NCI-H524 (cell line): ENCODE measurements at places on chromosomes 6 and 20.
A peak's percentile ranks its signal among the peaks of the same experiment; 100 is the strongest.

- no peak for DNase-seq
These were observed 58.0 kb downstream of the GINS1 start for GRCh38 chr20:25465243-25466135.

- no peak for DNase-seq
These were observed 90.2 kb upstream of the QKI start for GRCh38 chr6:163324326-163324687.

GRCh38 chr6:161547617-161548016, 273.8 kb upstream of the AGPAT4 start:
- no peak for DNase-seq

DNA sequence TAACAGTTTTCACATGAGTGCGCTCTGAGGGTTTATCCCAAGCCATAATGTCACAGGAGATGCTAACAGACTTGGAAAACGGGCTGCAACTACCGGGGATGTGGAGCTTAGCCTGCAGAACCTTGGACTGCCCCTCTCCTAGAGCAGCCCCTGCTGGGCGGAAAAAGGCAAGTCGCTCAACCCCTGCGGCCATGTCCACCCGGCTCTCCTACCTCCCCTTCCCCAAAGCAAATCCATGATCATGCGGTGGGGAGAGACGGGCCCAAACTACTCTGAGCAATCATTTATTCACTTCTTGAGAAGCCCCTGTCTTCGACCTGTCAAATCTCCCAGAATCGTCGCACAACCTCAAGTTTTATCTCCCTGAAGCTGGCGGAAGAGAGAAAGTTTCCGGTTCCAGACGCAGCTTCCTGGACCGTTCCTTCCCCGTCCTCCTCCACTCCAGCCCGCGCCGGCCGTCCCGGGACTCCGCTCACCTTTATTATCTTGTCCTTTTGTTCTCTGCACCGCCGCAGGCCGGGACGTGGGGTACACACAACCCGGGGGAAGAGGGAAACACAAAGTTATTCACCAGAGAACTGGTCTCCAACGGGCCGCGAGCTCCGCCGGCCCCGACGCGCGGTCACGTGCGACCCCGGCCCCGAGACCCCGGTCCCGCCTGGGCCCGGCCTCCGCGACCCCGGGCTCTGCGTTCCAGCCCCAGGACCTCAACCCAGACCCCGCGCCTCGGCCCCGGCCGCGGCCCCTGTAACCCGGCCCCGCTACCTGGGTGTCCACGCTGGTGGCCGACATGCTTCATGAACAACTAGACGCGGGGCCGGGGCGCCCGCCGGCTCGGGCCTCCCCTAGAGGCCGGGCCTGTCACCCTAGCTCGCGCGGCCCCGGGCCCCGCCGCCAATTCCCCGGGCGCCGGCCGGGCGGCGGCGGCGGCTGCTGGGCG, 560 bp downstream of the YTHDF1 start:
- DNase-seq = peak; percentile 22

DNA sequence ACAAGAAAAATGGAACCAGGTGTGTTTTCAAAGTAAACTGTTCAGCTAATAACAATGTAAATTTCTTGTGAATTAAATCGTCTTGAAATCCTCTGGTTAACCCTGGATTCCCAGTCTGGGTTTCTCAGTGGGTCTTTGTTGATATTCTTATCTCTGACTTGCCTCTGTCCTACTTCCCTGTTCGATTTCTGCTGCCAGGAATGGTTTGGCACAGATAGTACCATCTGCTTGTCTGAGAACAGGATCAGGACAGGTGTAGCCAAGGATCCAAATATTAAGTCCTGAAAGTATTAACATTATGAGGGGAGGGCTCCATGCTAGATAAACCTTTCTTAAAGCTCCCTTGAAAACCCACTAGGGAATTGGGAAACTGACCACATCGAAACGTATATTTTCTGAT, 30.1 kb downstream of the ARFGEF2 start:
- DNase-seq = no peak

GRCh38 chr6:47718571-47718970, 20.2 kb downstream of the ADGRF4 start:
- DNase-seq = no peak

- DNase-seq = no peak
These were observed 108.6 kb downstream of the CHD6 start for GRCh38 chr20:41509316-41510200.

DNA sequence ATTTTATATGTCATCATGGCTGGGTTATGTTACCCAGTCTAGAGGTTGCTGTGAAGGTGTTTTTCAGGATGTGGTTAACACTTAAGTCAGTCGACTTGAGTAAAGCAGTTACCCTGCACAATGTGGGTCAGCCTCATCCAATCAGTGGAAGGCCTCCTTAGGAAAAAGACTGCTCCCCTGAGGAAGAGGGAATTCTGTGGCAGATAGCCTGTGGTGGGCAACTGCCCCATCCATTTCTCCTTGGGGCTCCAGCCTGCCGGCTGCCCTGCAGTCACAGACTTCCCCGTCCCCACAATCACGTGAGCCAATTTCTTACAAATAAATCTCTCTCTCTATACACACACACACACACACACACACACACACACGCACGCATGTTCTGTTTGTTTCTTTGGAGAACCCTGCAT, 34.5 kb upstream of the MPC1 start:
- DNase-seq = peak; percentile 33

DNA sequence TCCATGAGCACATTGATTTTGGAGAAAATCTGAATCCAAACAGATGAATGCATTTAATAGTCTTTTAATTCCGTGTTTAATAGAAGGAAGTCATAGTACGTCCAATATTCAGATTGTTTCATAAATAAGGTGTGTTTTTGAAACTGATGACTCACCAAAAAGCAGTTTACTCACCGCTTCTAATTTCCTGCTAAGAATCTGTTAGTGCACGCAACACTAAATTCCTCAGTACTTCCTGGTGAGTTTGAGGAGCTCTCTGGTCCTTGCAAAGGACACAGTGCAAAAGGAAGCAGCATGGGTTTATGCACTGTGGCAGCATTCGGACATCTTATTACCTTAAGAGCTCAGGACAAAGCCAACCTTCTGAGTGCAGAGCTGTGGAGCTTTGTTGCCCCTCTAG, 2.3 kb upstream of the ADGRF1 start:
- no peak for DNase-seq

DNA sequence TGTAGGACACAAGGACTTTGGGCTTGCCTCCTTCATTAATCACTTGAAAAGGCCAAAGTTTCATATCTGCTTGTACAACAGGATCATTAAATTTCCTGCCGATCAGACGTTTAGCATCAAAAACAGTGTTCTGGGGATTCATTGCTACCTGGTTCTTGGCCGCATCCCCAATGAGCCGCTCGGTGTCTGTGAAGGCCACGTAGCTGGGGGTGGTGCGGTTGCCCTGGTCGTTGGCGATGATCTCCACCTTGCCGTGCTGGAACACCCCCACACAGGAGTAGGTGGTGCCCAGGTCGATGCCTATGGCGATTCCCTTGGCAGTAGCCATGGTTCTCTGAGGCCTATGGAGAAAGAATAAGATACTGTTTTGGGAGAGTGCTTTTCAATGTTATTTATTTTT, 3.4 kb downstream of the HSPA1L start:
- no peak for DNase-seq

GRCh38 chr6:1424306-1424927, 35.0 kb downstream of the FOXF2 start:
- peak; percentile 31 for DNase-seq

DNA sequence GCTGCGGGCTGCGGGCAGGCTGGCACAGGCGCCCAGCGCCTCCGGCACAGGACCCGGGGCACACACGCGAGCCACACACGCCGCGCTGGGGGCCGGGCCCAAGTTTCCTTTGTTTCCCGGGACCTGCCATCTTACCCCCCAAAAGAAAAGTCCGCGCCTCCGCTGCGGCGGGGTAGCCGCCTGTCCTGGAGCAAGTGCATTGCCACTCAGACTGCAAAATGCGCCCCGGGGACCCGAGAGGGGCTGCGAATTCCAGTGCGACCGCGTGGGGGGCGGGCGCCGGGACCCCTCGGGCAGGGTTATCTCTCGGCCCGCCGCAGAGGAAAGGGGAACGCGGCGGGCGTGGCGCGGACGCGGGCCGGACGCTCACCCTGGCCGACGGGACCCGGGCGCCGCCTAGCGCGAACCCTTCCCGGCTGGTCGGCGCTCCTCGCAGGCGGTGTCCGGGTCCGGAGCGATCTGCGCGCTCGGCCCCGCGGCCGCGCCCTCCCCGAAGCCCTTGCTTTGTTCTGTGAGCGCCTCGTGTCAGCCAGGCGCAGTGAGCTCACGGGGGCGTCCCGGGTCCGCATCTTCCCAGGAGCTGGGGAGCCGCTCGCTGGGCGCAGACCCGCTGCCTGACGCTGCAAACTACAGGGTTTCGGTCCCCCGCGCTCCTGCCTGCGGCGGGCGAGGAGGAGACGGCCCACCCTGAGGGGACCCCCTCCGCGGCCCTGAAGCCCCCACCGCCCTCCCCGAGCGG, 639 bp upstream of the CD24 start:
- peak; percentile 33 for DNase-seq

- DNase-seq = no peak
These were observed 38.7 kb downstream of the STAU1 start for GRCh38 chr20:49149281-49150045.

- DNase-seq = no peak
These were observed 388.0 kb downstream of the GJA1 start for GRCh38 chr6:121823437-121823851.

DNA sequence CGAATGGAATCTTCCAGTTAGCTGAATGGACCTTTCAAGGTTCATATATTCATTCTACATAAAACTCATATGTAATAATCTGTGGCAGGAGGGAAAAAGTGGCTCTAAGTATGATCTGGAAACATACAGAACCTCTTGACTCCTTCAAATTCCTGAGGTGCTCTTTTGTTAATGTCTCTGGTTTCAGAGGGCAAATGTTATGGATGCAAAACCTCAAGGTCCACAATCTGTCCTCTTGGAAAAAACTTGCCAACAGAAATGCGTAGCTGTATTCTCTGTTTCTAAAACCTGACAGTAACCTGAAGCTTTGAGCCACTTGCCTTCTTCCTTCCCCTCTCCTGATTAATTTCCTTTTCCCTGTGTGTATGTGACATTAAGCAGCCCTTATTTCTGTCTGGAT, 80.9 kb upstream of the SUPT3H start:
- no peak for DNase-seq

- DNase-seq = no peak
These were observed 55.1 kb downstream of the KIAA0408 start for GRCh38 chr6:127404133-127404532.

DNA sequence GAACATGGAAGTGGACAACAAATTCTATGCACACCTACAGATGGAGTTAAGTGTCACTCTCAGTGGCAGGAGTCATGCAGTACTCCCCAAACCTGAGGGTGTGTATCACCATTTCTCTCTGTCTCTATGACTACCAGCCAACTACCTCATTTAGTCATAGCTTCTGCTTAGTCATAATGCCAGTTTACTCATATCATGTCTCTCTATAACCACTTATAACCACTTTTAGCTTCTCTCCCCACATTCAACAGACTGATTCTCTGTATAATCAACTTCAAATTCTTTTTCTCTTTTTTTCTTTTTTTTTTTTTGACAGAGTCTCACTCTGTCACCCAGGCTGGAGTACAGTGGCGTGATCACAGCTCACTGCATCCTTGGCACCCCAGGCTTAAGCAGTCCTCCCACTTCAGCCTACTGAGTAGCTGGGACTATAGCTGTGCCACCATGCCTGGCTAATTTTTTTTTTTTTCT, 13.8 kb upstream of the GTF3C6 start:
- DNase-seq = no peak

DNA sequence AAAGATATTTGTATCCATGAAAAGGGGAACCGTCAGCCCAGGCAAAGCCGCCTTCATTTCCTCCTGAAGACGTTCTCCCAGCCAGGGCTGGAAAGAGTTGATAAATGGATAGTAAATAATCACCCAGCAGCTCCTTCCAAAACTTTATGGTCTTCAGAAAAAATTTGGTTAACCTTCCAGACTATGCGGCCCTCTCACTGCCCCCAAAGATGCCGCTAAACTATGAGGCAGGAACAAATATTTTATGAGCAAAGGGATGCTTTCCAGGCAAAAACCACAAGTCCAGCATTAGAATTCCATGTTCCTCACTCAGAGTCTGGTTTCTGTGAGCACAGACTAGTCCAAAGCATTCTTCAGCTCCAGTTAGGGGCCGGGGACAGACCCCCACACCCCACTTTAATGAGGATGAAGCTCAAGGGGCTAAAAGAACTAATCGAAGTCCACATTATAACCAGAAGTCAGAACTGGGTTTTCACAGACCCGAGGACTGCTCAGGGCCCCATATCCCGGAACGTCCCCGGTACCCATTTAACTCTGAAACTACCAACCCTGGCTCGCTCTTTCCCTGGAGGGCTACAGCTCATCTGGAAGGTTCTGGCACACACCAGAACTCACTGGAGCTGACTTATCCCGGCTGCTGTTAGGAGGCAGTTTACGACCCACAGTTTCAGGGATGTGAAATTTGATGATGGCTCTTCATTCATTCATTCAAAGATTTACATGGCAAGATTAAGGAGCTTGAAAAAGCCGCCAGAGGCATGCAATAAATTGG, 29.4 kb downstream of the BMP7 start:
- no peak for DNase-seq

- DNase-seq = no peak
These were observed 65.5 kb upstream of the F13A1 start for GRCh38 chr6:6386010-6386409.

DNA sequence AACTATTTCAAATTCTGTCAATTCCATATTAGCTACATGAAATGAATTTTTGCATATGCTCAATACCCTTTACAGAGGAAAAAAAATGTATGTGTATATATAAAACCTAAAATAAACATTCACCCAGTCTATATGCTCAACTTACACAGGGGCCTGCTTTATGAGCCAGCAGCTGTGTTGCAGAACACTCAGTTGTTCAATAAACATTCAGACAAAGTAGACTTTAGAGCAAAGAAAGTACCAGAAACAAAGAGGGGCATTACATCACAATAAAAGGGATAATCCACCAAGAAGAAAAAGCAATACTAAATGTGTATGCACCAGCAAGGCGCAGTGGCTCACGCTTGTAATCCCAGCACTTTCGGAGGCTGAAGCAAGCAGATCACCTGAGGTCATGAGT, 9.5 kb downstream of the COQ3 start:
- no peak for DNase-seq

- peak; percentile 38 for DNase-seq
These were observed 13.8 kb downstream of the SYTL3 start for GRCh38 chr6:158663625-158664165.

DNA sequence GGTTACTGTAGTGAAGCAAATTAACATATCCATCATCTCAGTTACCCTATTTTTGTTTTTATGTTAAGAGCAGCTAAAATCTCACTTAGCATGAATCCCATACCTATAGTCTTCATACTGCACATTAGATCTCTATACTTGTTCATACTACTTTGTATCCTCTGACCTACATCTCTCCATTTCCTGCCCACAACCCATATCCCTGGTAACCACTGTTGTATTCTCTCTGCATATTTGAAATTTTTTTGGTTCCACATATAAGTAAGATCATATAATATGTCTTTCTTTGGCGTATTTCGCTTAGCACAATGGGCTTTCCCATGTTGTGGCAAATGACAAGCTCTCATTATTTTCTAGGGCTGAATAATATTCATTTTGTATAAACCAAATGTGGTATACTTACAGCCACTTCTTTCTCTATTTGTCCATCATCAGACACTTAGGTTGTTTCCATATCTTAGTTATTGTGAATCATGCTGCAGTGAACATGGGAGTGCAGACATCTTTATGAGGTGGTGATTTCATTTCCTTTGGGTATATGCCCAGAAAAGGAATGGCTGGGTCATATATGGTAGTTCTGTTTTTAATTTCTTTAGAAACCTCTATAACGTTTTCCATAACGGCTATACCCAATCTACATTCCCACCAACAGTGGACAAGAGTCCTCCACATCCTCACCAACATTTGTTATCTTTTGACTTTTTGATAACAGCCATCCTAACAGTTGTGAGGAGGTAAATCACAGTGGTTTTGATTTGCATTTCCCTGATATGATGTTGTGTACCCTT, 39.8 kb downstream of the BACH2 start:
- DNase-seq = no peak
